ENCODE measurements at places on chromosomes 7 and 10.

DNA sequence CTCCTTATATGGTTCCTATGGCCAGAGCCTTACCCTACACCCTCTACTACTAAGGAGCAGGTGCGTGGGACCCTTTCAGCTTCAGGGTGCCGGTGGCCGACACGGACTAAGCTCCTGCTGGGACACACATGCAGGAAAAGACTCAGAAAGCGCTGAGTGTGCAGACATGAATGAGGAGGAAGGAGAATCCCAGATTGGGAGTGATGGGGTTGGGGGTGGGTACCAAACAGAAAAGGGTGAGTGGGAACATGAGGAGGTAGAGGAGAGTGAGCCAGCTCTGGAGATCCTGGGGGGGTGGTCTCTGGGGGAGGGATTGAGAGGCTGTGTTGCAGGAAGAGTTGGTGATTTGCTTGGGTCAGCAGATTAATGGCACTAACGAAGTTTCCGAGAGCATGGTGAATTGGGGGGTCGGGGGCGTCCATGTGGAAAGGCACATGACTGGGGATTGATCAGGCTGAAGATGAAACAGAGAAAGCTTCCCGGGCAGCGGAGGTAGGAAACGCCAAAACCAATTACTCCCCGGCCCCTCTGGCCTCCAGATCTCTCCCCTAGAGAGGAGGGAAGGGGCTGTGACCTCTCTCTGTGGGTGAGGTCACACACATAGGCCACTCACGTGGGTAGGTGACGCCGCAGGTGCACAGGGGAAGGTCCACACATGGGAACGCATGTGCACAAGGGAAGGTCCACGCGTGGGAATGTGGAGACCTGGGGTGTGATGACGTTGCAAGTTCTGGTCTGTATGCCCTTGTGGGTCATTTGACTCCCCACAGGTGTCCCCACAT, 37.9 kb upstream of the SLF2 start:
- DNase-seq: no peak

DNA sequence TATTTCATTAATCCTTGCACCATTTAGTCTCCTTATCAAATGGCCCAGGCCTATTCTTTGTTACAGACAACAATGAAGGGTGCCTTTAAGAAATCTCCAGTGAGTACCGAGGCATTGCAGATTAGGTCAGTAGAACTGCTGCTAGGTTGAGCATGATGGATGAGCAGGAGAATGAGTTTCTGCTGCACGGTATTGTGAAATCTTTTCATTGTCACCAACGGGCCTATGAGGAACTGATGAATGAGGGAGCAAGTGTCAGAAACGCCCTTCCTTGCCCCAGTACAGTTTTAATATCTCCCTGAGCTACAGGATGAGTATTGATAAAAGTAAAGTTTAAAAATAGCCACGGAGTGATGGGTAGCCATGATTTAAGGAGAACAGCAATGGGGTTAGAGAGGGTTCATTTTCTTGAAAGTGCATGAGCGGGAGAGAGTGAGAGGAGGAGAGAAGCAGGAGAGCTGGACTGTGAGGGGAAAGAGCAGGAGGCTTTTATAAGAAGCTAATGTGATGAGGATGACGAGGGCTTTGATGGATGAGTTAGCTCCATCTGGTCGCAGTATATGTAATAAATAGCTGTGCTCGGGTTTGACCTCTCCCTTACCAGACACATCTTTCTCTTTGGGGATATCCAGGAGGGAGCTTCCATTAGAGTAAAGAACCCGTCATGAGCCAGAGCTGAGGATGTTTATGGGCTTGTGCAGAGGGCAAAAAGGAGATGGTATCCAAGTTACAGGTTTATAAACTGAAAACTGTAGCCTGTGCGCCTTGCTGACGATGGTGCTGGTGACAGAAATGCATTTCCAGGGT, 526.1 kb downstream of the LRMDA start:
- DNase-seq: no peak

- no peak for DNase-seq
These were observed 130.4 kb upstream of the STEAP4 start for GRCh38 chr7:88437132-88437531.

DNA sequence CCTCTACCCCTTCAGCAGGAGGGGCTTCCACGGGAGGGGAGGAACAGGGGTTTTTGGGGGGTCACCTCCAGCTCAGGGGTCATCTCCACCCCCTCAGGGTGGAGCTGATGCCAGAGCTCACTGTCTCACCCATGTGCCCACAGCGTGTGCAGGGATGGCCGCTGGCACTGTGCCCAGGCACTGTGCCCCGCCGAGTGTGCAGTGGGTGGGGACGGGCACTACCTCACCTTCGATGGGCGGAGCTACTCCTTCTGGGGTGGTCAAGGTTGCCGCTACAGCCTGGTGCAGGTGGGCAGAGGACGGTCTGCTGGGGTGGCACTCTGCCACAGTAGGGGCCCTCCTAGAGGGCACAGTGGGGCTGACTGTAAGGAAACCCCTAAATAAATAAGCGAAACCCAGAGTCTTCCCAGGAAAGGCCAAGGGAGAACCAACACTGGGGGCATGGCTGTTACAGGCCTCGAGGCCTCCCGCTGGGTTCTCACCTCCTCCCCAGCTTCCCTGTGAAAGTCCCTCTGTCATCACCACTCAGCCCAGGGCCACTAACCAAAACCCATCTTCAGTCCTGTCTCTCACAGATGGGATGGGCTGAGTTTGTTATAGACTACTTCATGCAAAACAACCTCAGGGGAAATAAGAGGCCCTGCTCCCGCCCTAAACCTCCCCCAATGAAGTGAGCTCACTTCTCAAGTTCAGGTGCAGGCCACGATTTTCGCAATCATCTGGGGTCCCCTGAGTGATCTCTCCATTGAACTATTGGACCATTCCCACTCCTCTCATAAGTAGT, 7.4 kb upstream of the ZNF467 start:
- DNase-seq: no peak

DNA sequence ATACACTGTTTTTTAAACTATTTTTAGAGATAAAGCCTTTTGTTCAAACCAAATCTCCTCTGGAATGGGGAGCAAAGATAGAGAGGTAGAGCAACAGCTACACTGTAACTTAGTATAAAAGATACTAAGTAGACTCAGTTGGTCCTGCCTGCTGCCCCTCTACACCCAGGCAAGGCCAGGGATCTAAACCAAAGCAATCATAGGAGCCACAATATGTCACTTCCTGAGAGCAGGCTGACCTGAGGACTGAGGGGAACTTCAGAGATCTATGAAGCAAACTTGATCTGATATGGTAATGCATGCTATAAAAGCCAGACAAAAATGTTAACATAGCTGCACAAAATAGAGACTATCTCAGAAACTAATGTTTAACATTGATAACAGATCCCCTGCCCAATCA, 7.0 kb upstream of the TRDMT1 start:
- DNase-seq: no peak

- peak; percentile 48 for DNase-seq
These were observed 8.3 kb upstream of the SLC18A3 start for GRCh38 chr10:49601857-49602256.

- no peak for DNase-seq
These were observed 36.0 kb downstream of the R3HCC1L start for GRCh38 chr10:98170249-98171117.

- DNase-seq: peak; percentile 40
These were observed 100.9 kb downstream of the FOXL3 start for GRCh38 chr7:390761-391410.

DNA sequence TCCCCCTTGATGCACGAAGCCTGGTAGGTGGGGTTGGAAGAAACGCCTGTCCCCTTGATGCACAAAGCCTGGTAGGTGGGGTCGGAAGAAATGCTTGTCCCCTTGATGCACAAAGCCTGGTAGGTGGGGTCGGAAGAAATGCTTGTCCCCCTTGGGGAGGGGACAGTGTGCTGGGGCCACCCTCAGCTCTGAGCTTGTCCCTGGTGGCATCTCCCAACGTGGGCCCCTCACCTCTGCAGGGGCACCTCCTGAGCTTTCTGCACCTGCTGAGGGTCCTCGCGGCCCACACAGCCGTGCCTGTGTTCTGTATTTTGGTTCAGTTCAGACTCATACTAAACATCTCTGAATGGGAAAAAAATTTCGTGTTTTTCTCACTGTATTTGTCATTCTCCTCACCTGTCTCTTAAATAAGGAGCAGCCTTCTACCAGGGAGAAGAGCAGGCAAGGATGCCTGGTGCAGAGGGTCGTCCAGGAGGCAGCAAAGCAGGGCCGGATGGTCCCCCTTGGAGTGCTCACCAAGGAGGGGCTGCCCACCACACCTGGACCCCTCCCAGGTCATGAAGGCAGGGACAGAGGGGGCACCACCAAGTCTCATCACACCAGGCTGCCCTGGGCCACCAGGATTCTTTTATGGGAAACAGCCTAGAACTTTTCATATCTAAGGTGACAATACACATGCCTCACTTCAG, 24.7 kb downstream of the VIPR2 start:
- DNase-seq: no peak

GRCh38 chr10:89710753-89711152, 9.4 kb downstream of the KIF20B start:
- no peak for DNase-seq

DNA sequence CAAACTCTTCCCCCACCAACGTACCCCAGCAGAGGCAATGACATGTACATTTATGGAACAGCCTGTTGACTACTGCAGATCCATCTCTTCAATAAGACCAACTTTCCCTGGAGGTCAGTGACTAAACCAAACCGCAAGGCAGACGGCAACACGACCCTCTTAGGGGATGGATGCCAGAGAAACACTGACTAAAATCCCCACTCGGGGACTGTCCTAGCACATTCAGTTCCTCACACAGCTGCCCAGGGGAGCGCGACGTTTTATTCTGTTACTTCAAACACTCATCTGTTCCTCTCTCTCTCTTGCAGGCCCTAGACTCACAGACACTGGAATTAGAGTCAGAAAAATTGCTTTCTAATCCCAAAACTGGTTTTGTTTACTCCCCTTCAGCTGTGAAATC, 146.5 kb upstream of the PRSS1 start:
- DNase-seq: no peak

DNA sequence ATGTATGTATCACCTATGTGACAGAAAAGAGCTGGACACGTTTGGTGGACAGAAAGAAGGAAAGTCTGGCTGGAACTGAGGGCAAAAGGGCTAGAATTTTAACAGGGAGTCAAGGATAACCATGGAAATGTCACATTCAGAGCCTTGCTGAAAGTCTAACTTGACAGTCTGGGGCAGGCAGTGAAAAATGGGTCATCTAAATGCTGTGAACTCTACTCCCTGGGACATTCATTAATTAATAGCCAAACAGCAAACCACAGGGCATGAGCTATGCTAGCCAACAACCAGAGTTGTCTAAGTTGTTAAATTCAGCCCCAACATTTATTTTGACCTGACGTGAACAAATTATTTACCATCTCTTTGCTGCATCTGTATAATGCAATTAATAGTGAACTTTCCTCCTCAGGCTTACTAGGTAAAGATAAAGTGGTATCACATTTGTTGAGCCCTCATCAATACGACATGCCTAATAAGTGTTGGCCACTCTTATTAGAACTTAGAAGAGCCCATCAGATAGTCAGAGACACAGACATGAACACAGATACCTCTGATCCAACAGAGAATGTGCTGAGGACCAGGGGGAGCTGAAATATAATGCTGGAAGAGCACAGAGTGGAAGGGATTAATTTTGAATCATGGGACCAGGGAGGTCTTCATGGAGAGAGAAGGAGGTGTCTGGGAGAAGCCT, 109.9 kb downstream of the SORCS1 start:
- no peak for DNase-seq

GRCh38 chr7:133353775-133354174, 100.9 kb downstream of the EXOC4 start:
- no peak for DNase-seq

GRCh38 chr7:45036796-45037195, 36.8 kb downstream of the CCM2 start:
- DNase-seq: peak; percentile 65

DNA sequence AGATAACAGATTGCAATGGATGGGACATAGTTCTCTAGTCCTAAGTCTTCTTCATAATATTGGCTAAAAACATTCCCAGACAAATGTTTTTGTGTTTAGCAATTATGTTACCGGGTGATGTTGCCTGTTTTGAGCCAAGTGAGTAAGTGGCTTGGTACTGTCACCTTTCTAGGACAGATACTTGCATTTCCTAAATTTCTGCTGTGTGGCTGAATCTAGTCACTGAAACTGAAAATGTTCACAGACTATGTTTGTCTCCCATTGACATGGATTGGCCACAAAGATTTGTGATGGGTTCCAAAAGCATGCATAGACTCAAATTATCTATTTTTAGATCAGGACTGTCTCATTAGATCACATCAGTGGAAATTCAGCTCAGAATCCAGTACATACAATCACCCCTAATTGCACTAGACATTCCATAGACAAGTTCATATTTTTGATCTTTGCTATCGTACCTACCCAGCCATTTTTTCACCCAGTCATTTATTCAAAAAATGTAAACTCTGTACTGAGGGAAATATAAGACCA, 1222.1 kb upstream of the AUTS2 start:
- no peak for DNase-seq

DNA sequence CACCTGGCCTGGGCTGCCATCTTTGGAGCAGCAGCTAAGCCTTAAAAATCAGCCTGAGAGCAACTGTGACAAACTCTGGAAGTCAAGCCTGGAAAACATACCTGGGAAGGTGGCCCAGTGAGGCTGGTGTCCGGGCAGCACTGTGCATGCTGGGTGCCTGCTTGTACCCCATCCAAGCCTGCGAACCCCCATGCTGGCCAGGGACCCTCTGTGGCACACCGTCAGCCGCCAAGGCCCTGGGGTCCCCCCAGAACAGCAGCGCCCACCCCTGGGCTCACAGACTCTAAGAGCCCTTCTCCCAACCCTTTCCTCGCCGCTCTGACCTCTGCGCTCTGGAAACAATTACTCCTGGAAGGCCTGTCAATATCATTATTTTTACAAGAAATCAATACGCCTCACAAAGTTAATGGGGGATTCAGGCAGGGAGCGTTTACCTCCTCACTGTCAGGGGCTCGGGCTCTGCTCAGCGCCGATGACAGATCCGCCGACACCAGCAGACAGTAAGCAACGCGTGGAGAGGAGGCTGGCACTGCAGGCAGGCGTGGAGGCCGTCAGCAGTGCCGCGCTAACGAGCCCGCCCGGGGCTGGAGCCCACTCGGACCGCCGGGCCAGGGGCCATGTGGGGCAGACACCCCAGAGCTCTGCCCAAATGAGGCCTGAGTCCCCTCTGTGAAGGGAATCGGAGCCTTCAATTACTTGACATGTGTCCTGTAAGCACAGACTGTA, 54.4 kb downstream of the EBF3 start:
- no peak for DNase-seq

DNA sequence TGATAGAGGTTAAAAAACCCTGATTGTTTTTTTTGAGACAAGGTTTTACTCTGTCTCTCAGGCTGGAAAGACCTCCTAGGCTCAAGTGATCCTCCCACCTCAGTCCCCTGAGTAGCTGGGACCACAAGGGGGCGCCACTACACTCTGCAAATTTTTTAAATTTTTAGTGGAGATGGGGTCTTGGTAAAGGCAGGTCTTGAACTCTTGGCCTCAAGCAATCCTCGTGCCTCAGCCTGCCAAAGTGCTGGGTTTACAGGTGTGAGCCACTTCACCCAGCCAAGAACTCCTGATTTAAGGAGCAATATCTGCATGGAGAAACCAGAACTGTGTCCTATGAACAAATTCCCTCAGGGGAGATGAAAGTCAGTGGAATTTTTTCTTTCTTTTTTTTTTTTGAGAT, 7.3 kb upstream of the KLHDC10 start:
- DNase-seq: peak; percentile 89

GRCh38 chr7:99290980-99291607, 18.5 kb downstream of the MYH16 start:
- DNase-seq: no peak

Data from activated CD8-positive, alpha-beta memory T cell treated with anti-CD3 and anti-CD28 coated beads for 24 hours (primary cell).